ENCODE measurements at places on chromosomes 4 and X.

DNA sequence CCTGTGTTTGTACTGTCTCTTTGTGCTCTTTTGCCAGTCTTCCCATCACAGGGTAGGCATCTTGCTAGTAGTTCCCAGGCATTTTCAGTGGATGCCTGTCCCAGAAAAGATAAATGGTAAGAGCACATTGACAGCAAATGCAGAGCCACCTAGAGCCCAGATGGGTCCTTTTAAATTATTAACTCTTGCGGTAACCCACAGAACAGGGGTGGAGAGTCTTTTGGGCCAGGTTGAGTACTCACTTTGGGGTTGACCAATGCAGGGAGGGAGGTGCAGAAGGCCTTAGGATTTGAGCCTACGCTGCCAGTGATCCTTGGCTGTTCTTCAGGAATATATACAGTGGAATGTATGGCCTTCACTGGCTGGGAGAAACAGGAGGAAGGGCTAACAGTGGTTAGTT is 173.8 kb downstream of the MSN start:
- no peak for DNase-seq

GRCh38 chr4:35734381-35735098 is 509.8 kb downstream of the ARAP2 start:
- no peak for DNase-seq

GRCh38 chr4:10437735-10438134 is 19.5 kb downstream of the ZNF518B start:
- no peak for DNase-seq

DNA sequence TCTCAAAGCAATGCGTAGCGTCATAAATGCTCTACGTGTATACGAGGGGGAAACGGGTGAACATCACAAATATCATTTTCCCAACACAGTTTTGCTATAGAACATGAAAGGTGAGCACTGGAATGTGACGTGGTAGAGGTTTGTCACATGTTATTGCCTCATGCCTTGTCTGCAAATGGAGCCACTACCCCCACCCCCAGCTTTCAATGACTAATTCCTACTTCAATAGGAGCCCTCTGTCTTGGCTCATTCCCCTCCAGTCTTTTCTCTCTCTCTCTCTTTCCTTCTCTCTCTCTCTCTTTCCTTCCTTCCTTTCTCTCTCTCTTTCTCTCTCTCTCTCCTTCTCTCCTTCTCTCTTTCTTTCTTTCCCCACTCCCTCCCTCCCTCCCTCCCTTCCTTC is 127.0 kb downstream of the STOX2 start:
- DNase-seq = no peak

- DNase-seq = no peak
Measured at GRCh38 chrX:150873616-150874015, 24.9 kb downstream of the CD99L2 start.

DNA sequence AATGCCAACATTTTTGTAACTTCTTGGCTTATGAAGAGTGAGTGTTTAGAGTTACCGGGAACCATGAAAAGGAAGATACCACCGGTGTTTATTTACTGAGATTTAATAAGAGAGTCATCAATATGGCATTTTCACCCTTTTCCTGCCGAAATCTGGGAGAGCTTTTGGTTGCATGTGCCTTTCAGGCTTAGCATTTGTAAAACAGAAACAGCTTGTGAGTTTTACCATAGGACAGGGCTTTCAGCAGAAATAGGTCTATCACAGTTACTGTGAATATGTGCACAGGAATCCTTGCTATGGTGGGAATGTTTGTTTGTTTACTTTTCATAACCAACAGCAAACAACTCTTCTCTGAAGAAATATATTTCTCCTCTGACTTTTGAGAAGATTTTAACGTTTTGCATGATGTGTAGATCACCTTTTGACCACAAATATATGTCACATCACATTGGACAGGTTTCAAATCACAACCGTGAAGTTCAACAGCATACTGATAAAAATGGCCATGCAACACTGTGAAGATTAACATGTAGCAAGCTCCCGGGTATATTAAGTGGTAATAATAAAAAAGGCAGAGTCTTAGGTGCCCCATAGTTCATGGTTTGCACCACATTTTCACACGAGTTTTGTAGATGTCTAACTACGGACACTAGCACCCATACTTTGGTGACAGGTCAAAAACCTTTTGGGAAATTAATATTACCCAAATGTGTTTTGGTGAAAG is 21.3 kb downstream of the ARHGAP24 start:
- DNase-seq = no peak

GRCh38 chr4:124083711-124084110 is 628.8 kb downstream of the ANKRD50 start:
- no peak for DNase-seq

GRCh38 chr4:154946113-154946512 is 165.0 kb downstream of the RBM46 start:
- DNase-seq = no peak

DNA sequence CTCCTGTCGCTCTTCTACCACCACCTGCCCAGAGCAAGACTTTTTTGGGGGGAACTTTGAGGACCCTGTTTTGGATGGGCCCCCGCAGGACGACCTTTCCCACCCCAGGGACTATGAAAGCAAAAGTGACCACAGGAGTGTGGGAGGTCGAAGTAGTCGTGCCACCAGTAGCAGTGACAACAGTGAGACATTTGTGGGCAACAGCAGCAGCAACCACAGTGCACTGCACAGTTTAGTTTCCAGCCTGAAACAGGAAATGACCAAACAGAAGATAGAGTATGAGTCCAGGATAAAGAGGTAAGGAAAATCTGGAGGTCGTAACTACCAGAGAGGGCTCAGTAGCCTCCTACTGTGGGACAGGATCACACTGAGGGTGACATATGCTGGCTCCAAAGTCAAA is 364.5 kb downstream of the MAPK10 start:
- DNase-seq = no peak

GRCh38 chr4:95212692-95213091 is 336.1 kb downstream of the UNC5C start:
- DNase-seq = no peak

DNA sequence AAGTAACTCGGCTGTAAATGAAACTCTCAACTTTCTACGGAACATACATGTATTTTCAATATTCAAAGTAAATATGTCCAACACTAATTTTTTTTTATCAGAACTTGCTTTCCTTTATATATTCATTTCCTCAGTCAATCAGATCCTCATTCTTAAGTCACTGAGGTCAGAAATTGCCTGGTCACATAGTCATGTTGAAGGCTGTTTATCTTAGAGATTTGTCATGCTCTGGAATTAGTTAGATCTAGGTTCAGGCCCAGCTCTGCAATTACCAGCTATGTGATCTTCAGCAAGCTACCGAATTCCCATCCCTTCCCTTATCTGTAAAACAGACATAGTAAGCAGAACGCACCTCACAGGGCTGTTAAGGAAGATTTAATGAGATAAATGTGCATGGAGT is 228.8 kb downstream of the SPCS3 start:
- DNase-seq = no peak

DNA sequence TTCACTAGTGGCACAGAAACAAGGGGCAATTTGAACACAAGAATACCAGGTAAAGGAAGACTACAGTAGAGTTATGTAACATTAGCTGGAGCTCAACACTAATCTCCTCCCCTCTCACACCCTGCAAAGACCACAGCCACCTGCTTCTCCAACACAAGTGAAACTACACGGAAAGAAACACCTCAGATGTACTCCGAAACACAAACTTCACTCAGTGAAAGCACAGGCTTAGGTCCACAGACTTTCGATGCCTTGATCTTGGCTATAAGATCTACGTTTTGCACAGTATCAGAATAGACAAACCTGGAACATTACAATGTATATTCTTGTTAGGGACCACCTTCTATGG is 7.6 kb downstream of the ACSL1 start:
- no peak for DNase-seq

GRCh38 chrX:51420610-51421009 is 75.8 kb downstream of the NUDT11 start:
- DNase-seq = no peak

DNA sequence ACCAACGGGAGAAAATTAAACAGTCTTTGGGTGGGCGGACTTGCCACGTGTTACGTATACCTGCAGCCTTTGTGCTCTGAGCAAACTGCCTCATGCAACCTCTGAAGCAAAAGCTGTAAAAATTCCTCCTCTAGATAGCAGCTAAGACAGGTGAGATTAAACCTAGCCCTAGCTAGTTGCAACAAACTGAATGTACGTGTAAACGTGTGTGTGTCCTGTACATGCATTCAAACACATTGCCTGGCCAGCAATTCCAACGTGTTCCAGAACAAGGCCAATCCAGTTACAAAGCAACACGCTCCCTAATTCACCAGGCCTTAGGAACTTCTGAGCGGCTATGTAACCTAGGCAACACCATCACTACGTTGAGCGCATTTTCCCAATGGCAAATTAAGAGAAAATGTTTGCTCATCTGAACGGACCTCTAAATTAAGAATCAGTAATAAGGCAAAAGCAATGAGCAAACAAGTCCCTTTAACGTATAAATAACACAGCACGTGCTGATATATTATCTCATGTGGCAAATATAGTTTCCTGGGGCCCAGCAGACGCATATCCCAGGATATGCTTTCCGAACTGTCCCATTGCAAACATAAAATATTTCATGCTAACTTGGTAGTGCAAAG is 792 bp downstream of the PPID start:
- no peak for DNase-seq
